ENCODE measurements at places on chromosomes 12 and 14.

DNA sequence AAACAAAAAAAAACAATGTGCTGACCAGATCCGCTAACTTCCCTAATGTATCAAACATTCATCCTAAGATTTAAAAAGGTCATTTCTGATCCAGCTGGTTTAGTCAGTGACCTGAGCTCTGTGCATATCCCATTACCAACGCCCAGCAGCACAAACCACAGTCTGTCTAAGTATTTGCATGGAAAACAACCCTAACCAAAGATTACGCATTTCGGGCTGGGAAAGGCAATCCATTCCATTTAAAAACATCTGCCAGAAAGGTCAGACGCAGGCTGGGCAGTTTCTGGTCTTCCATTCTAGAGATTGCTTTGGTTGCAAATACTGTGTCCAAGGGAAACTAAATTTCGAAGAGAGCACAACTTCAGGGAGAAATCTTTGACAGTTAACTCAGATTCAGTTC is 234.9 kb downstream of the FLRT2 start:
- no peak for DNase-seq

GRCh38 chr14:76846331-76847047 is 20.3 kb downstream of the LRRC74A start:
- DNase-seq, result no peak

DNA sequence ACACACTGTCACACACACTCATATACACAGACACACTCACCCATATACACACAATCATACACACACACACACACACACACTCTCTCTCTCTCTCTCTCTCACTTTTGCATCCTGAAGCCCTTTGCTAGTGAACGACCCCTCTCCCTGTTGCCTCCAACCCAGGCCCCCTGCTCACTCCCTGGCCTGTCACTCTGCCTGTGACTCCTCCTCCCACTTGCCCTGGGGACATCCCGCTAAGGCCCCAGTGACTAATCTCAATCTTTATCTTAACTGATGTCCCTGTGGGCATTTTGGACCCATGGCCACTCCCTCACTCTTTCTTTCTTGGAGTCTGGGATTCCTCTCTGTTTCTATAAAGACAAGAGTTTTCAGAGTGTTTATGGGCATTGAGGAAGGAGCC is 10.9 kb upstream of the DLK1 start:
- no peak for DNase-seq

DNA sequence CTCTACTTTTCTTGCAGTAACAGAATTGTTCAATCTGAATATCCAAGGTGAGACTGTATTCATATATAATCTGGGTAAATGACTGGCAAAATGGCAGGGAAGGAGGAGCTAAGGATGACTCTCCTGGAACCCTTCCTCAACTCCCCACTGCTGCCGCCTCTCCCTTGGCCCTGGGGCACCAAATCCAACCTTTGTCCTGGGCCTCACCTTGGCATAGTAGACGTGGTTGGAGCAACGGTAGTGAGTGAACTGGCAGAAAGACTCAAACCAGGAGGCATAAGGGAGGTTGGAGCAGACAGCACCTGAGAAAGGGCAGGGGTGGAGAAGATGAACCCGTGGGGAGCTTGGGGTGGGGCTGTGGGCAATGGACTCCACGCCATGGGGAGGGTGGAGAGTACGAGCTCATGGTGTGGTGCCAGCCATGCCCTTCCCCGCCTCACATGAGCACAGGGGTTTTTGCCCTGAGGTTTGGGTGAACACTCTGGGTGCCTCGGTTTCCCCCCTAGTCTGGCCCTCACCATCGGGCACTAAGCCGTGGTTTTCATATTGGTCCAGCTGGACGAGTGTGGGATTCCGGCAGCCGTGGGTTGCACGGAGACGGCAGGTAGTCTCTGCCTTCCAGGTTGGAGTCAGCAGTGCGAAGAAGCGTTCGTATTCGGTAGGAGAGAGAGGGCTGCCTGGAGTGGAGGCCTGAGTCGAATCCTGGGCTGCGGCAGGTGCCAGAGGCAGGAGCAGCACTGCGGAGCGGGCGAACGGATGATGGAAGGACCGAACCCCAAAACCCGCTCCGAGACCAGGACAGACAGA is 753 bp downstream of the ACRBP start:
- no peak for DNase-seq

DNA sequence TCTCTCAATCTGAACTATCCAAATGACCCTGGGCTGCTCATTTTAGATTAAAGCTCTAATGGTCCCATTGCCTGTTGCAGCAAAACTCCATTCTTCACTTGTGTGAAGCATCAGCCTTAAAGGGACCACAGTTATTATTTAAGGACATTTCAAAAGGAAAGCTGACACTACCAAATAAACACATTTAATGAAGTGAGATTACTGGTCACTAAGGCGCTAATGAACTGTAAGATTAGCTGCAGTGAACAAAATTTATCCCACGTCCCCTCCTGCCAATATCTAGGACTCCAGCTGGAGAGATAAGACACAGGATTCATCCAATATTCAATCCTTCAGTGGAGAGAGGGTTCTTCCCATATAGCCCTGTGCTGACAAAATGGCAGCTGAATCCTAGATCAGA is 1029.2 kb upstream of the SEL1L start:
- no peak for DNase-seq

DNA sequence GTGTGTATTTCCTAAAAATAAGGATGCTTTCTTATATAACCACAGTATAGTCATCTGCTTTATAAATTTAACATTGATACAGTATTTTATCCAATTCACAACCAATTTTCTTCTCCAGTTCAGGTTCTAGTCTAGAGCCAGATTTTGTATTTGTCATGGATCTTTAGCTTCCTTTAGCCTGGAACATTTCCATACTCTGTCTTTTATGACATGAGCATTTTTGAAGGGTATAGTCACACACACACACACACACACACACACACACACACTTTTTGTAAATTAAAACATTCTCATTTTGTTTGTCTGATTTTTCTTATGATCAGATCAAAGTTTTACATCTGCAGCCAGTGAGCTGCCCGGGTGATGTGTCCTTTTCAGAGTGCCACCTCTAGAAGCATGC is 25.4 kb downstream of the CGRRF1 start:
- no peak for DNase-seq

- DNase-seq, result no peak
Measured at GRCh38 chr14:38124506-38124905, 83.2 kb upstream of the SSTR1 start.

DNA sequence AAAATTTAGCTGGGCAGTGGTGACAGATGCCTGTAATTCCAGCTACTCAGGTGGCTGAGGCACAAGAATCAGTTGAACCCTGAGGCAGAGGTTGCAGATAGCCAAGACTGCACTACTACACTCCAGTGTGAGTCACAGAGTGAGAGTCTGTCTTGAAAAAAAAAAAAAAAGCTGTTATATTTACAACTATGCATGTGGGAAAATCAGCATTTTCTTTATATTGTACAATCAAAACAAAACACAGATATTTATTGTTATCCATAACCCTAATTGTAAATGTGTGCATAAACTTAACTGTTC is 12.5 kb downstream of the C1R start:
- no peak for DNase-seq

- no peak for DNase-seq
Measured at GRCh38 chr12:19302100-19302640, 137.1 kb upstream of the AEBP2 start.

- DNase-seq, result no peak
Measured at GRCh38 chr12:21849878-21850277, 75.4 kb upstream of the KCNJ8 start.

All from activated CD8-positive, alpha-beta memory T cell treated with anti-CD3 and anti-CD28 coated beads for 24 hours (primary cell).